ENCODE measurements at places on chromosomes 16 and 17. TPM values are rescaled to one million over a fixed set of nuclear protein-coding genes. Genes with fewer than 3 reads are reported as not detected.

HS3ST2 gene
- total RNA-seq = not detected

CDK5R1 gene
- total RNA-seq = 21.7 TPM

TTLL6 gene
- total RNA-seq = not detected

KIF19 gene
- 1.1 TPM for total RNA-seq

ATP1B2 gene
- total RNA-seq = 0.17 TPM

C16orf86 gene
- total RNA-seq = 2.4 TPM

FBXO39 gene
- 0.71 TPM for total RNA-seq

- H3K36me3 ChIP-seq = no peaks in the 10 kb centered on the region
- DNase-seq = no peak
- no peak overlapping the region for H3K27ac ChIP-seq
- H3K4me3 ChIP-seq = no peak overlapping the region
- H3K27me3 ChIP-seq = peaks cover 36% of the 10 kb centered on the region
Measured at GRCh38 chr17:36705283-36705795, 104.0 kb downstream of the MRM1 start.

GRCh38 chr17:68289936-68290267 lies 1.0 kb downstream of the SLC16A6 start:
- H3K4me3 ChIP-seq = peak overlapping the region; percentile 91
- no peak for DNase-seq
- no peaks in the 10 kb centered on the region for H3K27me3 ChIP-seq
- peaks cover 2% of the 10 kb centered on the region for H3K36me3 ChIP-seq
- H3K27ac ChIP-seq = peak overlapping the region; percentile 93
- H3K4me1 ChIP-seq = peaks cover 50% of the 10 kb centered on the region

GRCh38 chr16:78461087-78461486 lies 361.6 kb downstream of the WWOX start:
- H3K4me1 ChIP-seq = no peaks in the 10 kb centered on the region
- H3K27ac ChIP-seq = no peak overlapping the region
- H3K36me3 ChIP-seq = no peaks in the 10 kb centered on the region
- no peak overlapping the region for H3K4me3 ChIP-seq
- no peak for DNase-seq

- H3K36me3 ChIP-seq = no peaks in the 10 kb centered on the region
- H3K27ac ChIP-seq = no peak overlapping the region
- H3K4me1 ChIP-seq = no peaks in the 10 kb centered on the region
- peaks cover 8% of the 10 kb centered on the region for H3K27me3 ChIP-seq
- H3K4me3 ChIP-seq = no peak overlapping the region
Measured at GRCh38 chr16:1861730-1862129, 10.2 kb downstream of the MEIOB start.

DNA sequence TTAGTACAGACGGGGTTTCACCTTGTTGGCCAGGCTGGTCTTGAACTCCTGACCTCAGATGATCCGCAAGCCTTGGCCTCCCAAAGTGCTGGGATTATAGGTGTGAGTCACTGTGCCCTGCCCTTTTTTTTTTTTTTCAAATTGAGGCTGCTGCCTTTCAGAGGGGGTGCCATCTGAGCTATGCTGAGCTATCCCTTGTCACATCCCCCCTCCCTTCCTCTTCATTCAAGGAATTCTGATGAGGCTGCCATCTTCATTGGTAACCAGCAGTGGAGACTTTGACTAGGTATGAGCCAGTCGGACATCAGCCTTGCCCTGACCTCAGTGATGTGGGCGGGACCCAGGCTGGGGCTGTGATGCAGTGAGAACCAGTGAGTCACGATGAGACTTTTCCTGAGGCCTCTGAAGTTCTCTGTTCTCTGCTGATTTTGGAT lies 24.4 kb upstream of the GPT2 start:
- H3K27me3 ChIP-seq = no peaks in the 10 kb centered on the region
- DNase-seq = peak; percentile 41
- H3K4me1 ChIP-seq = peaks cover 4% of the 10 kb centered on the region
- no peaks in the 10 kb centered on the region for H3K36me3 ChIP-seq
- no peak overlapping the region for H3K27ac ChIP-seq
- no peak overlapping the region for H3K4me3 ChIP-seq

Data from CD4-positive, alpha-beta T cell (primary cell).